Stimulated activated CD8-positive, alpha-beta memory T cell treated with anti-CD3 and anti-CD28 coated beads, Interleukin-2, amount 100 ng/mL, for 48 hours (primary cell): ENCODE measurements at places on chromosomes 1 and 21.

- DNase-seq, result no peak
Measured at GRCh38 chr21:15730484-15731242, 881 bp downstream of the USP25 start.

DNA sequence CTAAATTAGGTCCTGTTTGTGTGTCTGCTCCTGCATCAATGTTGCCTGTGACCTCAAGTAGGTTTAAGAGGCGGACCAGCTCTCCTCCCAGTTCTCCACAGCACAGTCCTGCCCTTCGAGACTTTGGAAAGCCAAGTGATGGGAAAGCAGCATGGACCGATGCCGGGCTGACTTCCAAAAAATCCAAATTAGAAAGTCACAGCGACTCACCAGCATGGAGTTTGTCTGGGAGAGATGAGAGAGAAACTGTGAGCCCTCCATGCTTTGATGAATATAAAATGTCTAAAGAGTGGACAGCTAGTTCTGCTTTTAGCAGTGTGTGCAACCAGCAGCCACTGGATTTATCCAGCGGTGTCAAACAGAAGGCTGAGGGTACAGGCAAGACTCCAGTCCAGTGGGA, 79.9 kb downstream of the PRDM2 start:
- no peak for DNase-seq

GRCh38 chr1:147201276-147201675, 23.9 kb downstream of the FMO5 start:
- no peak for DNase-seq

DNA sequence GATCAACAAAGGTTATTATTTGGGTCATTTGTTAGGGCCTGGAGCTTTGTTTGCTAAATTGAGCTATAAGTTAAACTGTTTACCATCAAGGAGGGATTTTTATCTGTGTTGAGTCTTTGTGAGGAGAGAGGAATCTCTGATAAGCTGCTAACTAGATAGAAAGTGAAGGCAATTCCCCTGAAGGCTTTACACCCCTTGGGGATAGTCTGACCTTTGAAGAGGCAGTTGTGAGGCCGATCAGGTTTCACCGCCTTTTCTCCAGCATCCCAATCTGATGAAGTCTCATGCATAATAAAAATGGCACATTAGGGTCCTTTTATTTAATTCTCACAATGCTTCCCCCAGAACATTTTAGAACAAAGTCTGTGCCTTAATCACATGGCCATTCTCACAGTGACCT, 21.8 kb downstream of the C1orf21 start:
- DNase-seq, result no peak

DNA sequence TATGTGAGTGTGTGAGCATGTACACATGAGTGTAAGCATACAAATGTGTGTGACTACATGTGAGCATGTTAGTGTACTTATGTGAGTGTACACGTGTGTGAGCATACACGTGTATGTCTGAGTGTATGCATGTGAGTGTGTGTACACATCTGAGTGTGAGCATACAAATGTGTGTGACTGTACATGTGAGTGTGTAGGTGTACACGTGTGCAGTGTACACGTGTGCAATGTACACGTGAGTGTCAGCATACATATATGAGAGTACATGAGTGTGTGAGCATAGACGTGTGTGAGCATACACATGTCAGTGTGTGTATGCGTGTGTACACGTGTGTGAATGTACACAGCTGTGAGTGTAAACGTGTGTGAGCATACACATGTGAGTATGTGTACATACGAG, 170.6 kb downstream of the HUNK start:
- no peak for DNase-seq

DNA sequence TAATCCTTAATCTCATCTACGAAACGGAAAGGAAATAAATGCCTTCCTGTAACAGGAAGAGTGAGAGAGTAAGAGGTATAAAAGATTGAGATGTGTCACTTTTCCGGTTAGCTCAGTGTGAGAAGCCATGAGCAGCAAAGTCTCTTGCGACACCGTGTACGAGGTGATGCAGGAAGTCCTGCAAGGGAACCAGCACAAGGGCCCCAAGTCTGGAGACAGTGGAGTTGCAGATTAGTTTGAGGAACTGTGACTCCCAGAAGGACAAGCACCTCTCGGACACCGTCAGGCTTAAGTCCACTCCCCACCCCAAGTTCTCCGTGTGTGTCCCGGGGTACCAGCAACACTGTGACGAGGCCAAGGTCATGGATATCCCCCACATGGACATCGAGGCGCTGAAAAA, 592.3 kb upstream of the ADGRL2 start:
- DNase-seq, result no peak

- DNase-seq, result no peak
Measured at GRCh38 chr1:150024156-150024555, 13.6 kb upstream of the OTUD7B start.

- no peak for DNase-seq
Measured at GRCh38 chr1:43541721-43542401, 11.2 kb downstream of the PTPRF start.

DNA sequence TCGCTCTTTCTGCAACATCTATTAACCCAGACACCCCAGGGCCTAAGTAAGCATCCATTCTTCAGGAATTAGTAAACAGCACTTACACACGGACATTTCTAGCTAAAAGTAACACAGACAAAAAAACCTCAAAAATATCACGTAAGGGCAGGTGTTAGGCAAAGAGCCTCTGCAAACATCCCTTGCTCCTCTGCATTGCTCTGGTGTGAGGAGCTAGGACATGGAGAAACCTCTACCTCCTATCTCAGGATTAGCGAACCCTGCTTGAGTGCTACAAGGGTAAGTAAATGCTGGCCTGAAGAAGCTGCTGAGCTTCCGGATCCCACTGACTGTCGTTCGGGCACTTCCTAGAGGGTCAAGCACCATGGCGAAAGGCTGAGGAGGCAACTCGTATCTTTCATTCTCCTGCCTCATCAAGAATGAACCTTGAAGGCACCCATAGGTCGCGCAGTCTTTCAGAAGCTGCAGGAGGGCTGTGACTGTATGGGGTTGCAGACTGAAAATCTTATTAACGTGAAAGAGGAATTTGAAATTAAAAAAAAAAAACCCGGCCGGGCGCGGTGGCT, 2.1 kb downstream of the PTGER3 start:
- no peak for DNase-seq

DNA sequence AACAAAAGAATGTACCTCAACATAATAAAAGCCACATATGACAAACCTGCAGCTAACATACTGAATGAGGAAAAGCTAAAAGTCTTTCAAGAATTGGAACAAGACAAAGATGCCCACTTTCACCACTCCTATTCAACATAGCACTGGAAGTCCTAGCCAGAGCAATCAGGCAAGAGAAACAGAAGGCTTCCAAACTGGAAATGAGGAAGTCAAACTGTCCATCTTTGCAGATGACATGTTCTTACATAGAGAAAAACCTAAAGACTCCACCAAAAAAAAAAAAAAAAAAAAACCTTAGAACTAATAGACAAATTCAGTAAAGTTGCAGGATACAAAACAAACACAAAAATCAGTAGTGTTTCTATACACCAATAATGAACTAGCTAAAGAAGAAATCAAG, 20.2 kb downstream of the NSL1 start:
- DNase-seq, result no peak

- DNase-seq, result no peak
Measured at GRCh38 chr1:231807541-231807940, 181.0 kb downstream of the DISC1 start.

DNA sequence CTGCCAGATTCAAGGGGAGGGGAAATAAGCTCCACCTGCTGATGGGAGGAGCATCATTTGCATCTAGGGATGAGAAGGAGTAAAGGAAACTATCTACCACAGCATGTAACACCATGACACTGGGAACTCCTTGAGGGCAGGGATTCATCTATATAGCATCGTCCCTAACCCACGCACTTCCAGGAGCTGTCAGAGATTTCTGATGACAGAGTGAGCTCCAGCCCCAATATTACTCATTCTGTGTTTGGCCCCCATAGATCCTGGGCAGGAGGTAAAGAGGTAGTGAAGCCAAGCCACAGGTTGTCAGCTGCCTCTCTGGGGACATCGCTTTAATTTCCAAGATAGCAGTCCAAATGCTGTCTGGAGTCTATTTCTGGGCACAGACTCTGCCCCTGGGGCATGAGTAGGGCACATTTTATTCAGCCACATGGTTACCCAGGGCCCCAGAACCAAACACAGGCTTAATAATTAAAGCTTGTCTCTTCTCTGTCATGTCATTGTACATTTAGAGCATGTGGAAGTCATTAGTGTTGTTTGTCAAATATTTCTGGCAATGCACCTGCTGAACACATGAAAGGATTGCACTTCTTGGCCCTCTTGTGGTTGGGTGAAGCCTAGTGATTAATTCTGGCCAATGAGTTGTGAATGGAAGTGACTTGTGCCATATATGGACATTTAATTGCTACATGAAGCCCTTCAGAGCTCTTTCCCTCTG, 105.9 kb upstream of the POU3F1 start:
- DNase-seq, result no peak

DNA sequence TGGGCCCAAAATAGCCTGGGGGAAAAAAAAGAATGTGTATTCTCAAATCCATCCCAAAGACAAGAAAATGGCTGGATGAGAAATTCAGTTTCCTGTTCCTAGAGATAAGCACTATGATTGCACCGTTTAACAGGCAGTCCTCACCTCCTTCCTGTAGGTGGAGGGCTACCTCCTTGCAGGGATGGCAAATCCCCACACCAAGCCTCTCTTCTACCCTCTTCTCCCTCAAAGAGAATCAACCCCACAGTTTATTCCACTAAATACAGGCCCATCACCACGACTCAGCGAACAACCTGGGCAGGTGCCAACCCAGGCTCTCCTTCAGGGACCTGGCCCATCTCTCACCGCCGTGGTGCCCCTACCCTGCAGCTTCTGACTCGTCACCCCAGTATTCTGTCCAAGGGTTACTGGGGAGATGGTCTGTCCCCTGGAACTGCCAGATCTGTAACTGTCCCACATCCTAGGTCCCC, 3.4 kb upstream of the CHD5 start:
- DNase-seq, result no peak

GRCh38 chr1:230112131-230112701, 45.2 kb downstream of the GALNT2 start:
- no peak for DNase-seq

GRCh38 chr1:245014247-245015029, 140.3 kb upstream of the KIF26B start:
- DNase-seq, result no peak

DNA sequence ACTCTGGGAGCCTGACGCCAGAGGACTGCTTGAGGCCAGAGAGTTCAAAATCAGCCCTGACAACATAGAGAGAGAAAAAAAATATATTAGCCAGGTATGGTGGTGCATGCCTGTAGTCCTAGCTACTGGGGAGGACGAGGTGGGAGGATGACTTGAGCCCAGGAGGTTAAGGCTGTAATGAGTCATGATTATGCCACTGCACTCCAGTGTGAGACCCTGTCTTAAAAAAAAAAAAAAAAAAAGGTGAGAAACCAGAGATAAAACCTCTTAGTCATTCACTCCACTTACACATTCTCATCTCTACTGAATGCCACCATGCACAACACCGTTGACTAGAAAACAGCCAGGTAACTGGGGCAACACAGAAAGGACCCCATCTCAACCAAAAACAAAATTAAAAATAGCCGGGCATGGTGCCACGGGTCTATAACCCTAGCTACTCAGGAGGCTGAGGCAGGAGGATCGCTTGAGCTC, 178.1 kb downstream of the SLC45A1 start:
- no peak for DNase-seq

GRCh38 chr1:150551051-150551783, 2.0 kb downstream of the ADAMTSL4 start:
- DNase-seq, result no peak

DNA sequence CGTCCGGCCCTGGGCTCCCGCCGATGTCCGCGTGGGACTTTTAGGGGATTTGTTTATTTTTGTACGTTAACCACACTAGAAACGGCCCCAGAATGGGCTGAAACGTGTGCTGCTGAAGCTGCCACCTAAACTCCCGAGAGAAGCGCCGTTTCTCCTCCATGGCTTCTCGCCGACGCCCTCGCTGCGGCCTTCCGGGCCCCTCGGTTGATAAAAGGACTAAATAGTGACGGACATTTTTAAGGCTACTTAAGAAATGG, 678 bp upstream of the PTTG1IP start:
- no peak for DNase-seq

GRCh38 chr1:44531785-44532566, 126.9 kb downstream of the RNF220 start:
- no peak for DNase-seq

DNA sequence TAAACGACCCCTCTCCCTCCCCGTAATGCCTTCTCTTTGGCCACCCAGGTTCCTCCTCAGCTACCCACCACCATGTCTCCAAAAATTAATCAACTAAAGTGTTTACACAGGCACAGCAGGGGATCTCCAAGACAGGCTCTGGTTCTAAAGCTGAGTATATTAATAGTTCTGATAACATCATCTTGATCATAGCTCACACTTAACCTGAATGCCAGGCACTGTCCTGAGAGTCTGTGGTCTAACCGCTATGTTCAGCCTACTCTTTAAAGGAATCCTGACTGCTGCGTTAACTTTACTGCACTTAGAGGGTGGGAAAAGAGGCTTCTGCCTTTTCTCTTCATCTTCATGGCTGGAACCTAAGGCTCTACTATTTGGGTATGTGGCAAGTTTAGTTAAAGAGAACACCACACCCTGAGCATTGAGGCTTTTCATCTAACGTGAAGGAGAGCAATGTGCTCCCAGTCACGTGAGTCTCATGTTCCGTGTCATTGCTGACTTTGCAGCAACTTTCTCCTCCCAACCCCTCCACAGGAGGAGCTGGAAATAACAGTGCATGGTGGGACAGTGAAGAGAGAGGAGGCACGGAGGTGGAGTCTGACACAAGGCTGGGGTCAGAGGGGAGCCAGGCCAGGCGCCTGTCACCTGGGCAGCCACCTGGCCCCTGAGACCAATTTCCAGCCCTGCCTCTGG, 86.4 kb downstream of the FAM78B start:
- no peak for DNase-seq

GRCh38 chr1:178300352-178300699, 196.4 kb downstream of the CLEC20A start:
- no peak for DNase-seq

DNA sequence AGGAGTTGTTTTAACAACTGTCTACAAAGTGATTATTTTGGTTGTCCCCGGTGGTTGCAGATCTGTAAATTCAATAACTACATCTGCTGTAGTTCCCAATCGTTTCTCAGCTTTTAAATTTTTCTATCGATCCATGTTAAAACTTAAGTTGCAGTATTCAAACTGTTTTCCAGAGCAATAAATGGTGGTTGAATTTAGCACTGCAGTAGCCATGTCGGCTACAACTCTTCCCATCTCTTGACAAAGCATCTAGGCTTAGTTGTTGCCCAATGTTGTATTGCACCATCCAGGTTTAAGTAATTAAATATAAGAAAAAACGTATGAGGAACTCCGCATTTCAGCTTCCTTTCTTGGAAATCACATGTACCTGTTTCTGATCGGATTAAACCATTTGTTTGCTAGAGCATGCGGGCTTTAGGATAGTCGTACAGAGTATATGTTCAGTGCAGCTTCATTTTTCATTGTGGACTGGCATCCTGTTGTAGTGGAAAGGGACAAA, 996 bp downstream of the CNIH4 start:
- DNase-seq, result no peak

DNA sequence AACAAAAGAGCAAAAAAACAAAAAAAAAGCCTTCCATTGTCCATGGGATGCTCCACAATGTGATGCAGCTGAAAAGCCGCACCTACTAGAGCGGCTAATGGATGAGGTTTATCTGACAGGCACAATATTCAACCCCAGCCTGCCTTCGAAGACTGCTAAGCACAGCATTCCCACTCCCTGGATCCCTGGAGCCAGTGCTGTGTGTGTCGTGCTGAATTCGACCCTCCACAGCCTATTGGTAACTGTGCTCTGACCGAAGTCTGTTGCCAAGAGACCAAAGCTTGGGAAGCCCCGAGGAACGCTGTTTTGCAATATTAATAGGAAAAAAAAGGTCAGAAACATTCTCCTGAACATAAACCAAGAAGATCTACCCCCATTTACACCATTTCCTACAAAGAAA, 57.2 kb upstream of the PUM1 start:
- no peak for DNase-seq
